CD4-positive, alpha-beta T cell treated with Interleukin-6 for 4 hours (primary cell): ENCODE measurements at places on chromosomes 2 and 18.

DNA sequence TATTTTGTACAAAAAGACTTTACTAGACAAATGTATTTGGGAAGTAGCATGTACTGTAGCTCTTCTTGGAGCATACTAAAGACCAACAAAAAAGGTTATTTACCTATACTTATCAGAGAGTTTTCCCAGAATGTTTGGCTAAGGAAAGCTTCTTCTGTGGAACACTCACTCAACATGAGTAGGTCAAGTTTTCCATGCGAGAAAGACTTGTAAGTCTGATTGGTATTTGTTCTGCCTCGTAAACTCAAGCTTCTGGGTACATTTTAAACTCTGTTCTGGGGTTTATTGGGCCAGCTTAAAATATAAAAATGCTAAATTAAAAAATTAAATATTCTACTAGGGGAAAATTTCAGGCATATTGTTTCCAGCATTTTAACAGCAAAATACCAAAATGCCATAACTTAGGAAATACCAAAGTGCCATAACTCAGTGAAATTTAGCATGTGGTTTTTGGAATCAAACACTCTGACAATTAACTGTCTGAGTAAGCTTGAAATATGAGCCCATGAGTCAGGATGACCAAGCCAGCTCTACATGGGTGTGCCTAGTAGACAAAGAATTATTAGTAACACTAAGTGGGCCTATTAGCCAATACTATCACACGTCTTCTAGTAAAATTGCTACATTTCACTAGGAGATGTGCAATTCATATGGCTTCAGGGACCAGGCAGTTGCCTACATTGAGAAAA lies 47.3 kb upstream of the SERPINE2 start:
- DNase-seq = no peak

DNA sequence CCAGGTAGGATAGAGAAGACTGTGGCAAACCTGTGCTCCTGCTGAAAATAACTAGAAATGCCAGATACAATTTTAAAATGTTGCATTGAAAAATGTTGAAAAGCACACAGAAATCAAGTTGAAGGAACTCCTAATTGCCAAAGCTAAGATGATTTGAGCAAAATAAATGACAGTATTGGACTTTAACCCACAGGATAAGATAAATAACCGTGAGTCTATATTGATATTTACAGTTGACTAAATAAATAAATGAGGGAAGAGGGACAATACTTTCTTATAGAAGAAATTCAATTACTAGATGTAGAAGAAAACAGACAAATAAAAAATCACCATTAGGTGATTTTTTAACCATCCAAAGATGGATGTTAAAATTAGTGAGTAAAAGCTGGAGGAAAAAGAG lies 59.0 kb downstream of the CWC22 start:
- DNase-seq = no peak

DNA sequence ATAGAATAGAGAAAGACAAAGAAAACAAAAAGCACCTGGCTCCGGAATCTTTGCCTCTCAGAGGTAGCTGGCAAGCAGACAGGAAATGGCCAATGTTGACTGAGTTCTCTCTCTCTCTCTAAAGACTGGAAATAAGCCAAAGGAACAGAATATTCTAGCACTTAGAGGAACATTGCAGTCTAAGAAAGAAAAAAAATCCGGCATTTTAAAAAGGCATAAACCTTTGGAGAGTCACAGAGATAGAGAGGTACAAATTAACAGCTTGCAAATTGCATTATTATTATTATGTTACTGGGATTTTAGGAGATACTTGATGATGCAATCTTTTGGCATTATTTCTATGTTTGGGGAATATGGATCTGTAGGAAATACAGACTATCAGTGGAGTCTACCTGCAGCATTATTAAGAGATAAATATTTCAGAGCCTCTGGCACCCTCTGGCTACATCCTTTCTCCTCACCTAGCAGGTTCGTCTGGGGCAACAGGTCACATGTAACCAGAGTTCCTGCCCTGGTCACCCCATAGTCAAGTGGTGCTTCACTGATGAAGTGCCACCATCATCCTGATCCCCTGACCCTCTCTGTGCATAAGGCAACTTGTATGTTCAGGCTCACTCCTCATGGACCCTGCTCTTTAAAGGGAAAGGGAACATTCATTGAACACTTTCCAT lies 318.9 kb upstream of the ACVR2A start:
- DNase-seq = peak; percentile 18

DNA sequence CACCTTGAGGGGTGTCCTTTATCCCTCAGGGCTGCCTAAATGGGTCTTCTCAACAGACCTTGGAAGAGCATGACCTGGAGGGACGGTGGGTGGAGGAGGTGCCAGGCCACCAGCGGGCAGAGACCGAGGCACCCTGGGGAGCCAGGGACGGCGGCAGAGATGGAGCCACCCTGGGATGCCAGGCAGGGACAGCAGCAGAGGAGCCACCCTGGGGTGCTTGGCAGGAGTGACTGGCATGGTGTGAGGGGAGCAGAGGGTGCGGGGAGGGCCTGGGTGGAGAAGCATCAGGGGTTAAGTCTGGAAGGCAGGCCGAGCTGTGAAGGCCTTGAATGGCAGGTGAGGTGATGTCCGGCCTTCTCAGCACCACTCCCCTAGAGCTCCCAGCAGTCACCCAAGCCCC lies 56.1 kb downstream of the CIB4 start:
- DNase-seq = no peak

DNA sequence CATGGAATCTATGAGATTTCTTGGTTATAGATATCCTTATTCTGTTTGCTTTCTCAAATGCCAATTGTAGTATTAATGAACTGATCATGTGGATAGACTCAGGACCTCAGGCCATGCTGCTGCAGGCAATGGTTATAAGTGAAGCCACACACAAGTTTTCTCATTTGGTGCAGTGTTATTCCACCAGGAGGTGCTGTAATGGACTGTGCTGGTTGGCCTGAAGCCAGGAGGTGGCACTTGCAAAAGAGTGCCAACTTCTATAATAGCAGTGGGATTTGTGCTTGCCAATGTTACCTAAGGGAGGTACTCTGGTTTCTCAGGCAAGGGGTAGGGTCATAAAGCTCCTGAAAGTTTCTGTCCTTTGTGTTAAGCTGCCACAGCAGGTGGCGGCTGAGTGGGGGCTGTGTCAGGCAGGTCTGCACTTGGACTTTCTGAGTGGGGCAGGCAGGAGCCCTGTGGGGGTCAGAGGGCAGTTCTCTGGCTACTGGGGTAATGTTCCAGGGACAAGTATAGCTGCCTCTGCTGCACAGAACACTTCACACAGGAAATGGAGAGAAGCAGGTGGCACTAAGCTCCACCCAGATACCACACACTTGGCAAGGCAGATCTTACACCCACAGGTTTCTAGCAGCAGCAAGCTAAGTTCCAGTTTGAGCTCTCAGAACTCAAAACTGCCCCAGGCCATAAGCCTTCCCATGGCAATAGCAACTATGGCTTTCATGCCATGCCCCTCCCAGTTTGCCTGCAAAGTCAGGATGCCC lies 352.6 kb upstream of the CWC22 start:
- DNase-seq = no peak

GRCh38 chr2:19732255-19732654 lies 169.5 kb downstream of the TTC32 start:
- no peak for DNase-seq

- DNase-seq = no peak
Measured at GRCh38 chr18:3960142-3960541, 495.0 kb downstream of the DLGAP1 start.

DNA sequence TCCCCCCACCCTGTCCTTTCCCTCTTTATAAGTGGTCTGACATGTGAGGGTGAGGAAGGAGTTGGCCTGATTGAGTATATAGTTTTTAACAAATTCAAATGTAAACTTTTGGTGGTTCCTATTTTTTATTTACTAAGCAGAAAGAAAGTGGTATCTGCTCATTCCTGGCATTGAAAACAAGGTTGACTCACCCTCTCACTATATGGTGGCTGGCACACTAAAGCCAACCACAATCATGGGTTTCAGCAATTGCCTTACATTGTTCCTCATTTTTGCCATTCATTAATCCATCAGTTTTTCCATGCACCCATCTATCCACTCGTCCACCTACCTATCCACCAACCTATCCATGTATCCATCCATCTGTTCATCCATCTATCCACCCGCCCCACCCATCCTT lies 75.4 kb upstream of the IGFBP5 start:
- DNase-seq = no peak

DNA sequence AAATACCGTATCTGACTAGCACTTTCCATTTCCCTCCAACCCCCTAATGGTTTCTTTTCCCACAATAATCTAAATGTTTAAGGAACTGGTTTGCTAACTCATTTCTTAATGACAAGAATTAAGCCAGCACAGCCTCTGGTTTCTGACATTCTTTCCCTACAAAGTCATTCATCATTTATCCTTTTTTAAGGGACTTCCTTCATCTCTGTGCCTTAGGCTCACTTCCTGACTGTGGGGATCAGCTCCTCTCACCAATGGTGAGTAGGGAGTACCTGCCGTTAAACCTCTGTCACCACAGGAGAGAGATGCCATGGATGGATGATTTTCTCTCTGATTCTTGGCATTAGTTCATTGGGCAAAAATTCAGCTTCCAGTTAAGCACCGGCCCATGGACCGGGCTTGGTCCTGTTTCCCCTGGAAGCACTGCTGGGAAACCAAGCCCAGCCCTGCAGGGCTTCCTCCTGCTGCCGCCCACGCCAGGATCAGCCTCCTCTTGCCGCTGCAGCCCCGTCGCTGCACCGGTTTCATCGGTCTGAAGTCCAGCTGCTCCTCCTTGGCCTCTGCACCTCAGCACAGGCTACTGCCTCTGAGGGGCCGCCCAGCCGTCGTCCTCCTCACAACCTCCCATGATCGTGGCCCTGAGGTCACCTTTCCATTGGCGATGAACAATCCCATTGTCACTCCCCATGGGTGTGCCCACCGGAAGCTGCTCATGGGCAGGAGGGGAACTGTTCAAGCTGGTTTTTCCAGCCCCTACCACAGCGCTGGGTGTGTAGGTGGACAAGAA lies 64.0 kb upstream of the ZNF516 start:
- no peak for DNase-seq

GRCh38 chr2:154952346-154952980 lies 254.0 kb downstream of the KCNJ3 start:
- no peak for DNase-seq

GRCh38 chr2:7660816-7661215 lies 743.6 kb downstream of the RNF144A start:
- no peak for DNase-seq

GRCh38 chr2:99857372-99857771 lies 285.0 kb downstream of the AFF3 start:
- DNase-seq = no peak

DNA sequence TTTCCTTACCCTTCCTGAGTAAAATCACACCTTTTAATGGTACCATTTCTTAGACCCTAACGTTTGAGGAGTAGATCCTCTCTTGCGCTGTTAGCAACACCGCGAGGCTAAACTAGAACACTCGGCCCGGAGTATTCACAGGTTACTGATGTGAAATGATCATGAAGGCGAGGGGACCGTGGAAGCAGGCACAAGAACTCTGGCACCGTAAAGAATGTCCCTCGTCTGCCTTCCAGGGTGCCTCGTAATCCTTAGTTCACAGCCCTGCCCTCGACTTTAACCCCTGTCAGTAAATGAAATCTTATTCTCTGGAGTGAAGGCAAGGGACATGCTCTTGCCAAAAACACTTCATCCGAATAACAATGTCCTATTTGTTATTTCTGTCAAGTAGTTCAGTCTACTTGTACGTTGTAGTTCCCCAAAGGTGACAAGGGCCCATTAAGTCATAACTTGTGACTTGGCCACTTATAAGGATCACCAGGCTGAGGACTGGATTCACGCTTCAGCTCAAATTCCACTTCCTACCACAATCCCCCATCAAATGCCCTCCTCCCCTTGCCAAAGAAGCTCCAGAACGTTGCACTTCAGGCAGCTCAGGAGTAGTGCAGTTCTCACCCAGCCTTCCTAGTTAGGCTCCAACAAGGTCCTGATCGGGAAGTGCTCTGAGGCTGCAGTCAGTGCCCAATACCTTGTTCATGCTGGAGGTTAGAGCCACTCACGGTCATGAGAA lies 43.3 kb upstream of the ITM2C start:
- DNase-seq = no peak

DNA sequence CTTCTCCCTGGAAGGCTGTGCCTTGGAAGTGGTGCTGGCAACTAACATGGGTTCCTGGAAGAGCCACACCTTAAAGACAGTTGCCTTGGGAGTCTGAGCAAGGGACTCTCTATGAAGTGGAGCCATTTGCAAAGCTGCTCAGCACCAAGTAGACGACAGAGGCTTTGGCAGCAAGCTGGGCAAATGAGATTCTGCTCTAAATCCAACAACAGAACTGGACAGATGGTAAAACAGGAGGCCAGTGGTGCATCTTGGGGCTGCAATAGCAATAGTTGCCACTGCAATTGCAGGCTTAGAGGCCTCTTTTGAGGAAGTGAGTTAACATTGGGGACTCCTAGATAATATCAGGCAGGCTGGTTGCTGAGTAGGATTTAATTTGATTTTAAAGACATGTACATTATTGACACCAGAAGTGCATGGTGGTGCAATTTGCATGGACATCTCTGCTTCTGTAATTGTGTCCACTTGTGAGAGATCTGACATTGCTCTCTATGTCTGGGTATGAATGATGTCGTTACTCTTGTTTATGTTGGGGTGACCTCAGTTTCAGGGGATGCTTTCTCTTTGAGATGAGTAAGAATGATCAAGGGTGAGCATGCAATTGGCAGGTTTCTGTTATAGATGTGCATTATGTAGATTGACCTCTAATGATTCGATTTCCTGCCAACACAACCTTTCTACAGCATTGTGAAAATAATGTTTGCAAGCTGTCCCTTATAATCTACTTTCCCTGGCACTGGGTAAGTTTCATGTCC lies 568.3 kb upstream of the MEX3C start:
- DNase-seq = no peak

- no peak for DNase-seq
Measured at GRCh38 chr2:127117603-127118002, 10.6 kb upstream of the BIN1 start.

DNA sequence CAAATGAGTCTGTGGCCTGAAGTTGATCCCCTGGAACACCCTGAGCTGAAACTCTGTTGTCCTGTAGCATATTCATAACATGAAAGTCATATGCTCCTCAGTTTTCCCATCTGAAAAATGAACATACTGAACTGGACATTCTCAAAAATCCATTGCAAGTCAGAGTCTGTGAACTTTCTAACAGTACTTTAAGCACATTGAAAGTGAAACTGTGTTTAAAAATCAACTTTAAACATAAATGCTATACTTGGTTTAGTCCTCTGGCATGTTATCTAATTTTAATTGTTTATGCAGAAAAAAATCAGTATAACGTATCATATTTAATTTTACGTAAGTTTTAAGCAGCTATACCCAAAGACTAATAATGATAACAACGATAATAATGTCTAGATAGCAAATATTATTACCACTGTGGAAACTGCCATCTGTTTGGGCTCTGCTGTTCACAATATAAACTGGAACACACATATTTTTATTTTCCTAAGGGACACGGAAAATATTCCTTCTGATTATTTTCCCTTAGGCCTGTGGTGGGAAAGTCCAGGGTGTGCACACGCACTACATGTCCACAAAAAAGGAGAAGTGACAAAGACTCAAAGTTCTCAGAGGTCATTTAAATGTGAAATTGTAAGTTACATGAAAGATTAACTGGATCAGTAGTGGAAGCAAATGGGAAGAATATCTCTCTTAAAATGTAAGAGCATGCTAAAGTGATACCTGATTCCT lies 56.1 kb upstream of the TTN start:
- DNase-seq = no peak

- peak; percentile 37 for DNase-seq
Measured at GRCh38 chr2:234492717-234493485, 4.0 kb downstream of the ARL4C start.

- no peak for DNase-seq
Measured at GRCh38 chr2:20622296-20622686, 28.6 kb downstream of the HS1BP3 start.

- no peak for DNase-seq
Measured at GRCh38 chr2:133723133-133723532, 154.9 kb upstream of the NCKAP5 start.
